NCI-H345 (cell line): ENCODE measurements at places on chromosomes 16 and 17.

DNA sequence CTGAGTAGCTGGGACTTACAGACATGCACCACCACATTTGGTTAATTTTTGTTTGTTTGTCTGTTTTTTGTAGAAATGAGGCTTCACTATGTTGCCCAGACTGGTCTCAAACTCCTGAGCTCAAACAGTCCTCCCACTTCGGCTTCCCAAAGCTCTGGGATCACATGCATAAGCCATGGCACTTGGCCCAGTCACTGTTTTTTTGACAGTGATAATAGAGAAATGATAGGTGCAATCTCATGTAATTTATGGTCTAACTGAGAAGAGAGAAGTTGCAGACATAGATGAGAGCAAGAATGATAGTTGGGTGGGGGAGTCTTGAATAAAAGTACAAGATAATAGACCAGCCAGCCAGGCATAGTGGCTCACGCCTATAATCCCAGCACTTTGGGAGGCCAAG, 89.7 kb upstream of the TNRC6A start:
- no peak for DNase-seq

DNA sequence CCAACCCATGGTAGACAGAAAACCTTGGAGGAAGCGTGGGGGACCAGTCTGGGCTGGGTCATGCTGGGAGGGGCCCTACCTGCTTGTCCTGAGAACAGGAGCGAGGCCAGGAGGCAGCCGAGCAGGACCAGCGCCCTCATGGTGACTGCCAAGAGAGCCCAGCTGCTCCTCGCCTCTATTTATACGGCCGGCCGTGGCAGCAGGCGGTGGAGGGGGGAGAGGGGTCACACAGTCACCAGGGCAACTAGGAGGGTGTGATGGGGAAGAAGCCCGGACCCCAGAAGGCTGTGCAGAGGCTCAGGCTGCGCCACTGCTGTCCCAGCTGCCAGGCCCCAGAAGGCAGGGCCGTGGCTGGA, at the start of gene SRL:
Gene SRL (minus strand): TSS at position 153 of the 356 bp plus-strand sequence. CDS start 13 bp downstream, at position 140.
- no peak for DNase-seq

DNA sequence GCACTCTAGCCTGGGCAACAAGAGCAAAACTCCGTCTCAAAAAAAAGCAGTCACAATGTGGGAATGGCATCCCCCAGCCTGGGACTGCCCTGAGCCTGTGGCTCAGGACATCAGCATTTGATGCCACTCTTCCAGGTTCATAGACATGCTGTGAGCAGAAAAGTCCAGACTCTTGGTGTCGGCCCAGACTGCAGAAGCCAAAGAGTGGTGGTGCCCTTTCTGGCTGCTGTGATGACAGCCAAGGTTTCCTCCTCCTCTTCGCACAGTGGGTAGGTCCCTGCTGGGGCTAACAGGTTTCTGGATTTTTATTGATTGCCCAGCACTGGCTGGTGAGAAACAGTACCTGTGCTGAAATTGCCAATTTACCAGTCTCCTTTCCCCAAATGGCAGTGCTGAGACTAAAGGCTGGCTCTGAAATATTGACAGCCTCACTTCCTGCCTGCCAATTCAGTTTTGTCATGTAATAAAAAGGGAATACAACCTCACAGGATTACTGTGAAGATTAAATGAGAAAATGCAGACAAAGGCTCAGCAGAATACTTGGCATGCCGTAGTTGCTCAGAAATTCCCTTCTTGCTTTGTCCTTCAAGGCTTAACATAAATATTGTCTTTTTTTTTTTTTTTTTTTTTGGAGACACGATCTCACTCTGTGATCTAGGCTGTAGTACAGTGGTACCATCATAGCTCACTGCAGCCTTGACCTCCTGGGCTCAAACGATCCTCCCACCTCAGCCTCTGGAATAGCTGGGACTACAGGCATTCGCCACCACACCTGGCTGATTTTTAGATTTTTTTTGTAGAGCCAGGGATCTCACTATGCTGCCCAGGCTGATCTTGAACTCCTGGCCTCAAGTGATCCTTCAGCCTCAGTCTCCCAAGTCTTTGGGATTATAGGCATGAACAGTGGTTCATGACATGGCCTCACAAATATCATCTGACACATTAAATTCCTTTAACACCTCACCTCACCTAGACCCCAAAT, 15.5 kb upstream of the UBE2G1 start:
- DNase-seq = no peak

- DNase-seq = no peak
These were observed 31.0 kb downstream of the NAGPA start for GRCh38 chr16:5002699-5003143.

DNA sequence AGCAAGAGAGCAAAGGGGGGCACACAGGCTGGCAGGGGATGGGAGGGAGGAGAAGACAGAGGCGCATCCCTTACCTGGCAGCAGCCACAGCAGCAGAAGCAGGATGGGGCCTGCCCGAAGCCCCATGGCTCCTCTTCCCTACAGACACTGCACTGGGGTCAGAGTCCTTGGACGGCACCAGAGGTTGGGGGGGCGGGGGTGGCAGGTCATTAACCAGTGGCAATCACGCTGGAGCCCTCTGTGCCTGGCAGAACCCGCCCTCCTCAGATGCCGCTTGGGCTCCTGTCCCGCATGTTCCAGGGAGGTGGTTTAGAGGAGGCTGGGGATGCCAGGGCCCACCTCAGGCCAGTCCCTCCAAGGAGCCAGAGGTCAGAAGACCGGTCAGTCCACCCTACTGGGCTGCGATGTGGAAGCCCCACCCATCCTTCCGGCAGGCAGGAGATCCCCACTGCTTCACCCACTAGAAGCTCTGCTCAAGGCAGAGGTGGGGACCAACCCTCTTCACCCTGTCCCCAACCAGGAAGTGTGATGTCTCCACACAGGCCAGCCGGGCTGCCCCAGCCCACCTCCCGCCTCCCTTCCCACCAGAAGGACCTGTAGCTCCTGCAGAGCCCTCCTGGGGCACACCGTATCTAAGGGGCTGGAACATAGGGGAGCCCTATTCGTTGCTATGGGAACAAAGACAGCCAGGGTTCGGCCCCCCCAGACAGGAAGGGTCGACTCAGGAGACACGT, 11.7 kb downstream of the ZG16B start:
- DNase-seq = no peak

DNA sequence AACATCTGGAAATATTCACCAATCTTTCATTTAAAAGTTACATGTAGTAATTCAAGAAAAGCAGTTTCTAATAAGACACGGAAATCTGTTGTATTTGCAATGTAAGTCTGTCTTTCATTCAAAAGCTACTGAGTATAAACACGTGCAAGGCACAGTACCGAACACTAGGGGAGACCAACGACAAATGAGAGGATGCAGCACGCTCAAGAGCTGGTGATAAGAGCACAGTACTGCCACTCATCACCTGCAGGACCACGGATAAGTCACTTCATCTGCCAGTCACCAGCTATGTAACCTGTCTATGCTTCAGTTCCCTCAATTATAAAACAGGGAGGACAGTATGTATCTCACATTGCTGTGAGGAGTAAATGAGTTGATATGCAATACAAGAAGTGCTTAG, 67.1 kb downstream of the CLEC18A start:
- DNase-seq = no peak

DNA sequence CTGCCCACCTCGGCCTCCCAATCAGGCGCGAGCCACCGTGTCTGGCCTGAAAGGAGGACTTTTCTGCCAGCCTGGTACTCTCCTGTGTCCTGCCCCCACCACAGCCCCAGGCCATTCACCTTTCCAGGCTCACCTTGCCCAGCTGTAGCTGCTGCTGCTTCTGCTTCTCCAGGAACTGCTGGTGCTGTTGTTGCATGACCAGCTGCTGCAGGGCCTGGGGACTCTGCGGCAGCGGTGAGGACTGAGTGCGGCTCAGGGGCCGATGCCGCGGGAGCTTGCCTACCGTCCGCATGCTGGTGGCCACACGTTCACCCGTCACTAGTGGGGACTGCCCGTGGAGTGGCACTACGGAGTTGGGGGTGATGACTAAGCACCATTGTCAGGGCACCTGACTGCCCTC, 17.7 kb downstream of the G6PC3 start:
- DNase-seq = no peak

DNA sequence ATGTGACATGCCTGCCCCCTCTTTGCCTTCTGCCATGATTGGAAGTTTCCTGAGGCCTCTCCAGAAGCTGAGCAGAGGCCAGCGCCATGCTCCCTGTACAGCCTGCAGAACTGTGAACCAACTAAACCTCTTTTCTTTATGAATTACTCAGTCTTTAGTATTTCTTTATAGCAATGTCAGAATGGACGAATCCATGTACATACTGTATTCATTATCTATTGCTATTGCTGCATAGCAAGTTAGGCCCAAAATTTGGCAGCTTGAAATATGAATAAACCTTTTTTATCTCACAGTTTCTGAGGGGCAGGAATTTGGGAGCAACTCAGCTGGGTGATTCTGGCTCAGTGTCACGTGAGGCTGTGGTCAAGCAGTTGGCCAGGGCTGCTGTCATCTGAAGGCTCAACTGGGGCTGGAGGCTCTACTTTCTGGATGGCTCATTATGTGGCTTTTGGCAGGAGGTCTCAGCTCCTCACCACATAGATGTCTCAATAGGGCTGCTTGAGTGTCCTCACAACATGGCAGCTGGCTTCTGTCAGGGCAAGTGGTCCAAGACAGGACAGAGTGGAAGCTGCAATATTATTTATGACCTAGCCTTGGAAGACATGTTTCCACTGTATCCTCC, 40.0 kb downstream of the SOCS1 start:
- no peak for DNase-seq

DNA sequence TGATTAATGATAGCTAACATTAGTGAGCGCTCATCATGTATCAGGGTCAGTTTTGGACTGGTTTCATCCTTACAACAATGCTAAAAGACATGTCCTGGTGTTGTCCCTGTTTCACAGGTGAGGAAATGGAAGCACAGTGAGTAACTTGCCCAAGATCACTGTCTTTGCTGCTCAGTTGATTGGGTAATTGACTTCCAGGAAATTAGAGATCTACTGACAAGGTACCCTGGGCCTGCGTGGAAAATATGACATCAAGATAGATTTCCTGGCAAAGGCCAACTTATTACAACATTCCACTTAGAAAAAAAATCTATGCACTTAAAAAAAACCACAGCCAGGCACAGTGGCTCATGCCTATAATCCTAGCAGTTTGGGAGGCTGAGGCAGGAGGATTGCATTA, 96.3 kb downstream of the CYLD start:
- no peak for DNase-seq

DNA sequence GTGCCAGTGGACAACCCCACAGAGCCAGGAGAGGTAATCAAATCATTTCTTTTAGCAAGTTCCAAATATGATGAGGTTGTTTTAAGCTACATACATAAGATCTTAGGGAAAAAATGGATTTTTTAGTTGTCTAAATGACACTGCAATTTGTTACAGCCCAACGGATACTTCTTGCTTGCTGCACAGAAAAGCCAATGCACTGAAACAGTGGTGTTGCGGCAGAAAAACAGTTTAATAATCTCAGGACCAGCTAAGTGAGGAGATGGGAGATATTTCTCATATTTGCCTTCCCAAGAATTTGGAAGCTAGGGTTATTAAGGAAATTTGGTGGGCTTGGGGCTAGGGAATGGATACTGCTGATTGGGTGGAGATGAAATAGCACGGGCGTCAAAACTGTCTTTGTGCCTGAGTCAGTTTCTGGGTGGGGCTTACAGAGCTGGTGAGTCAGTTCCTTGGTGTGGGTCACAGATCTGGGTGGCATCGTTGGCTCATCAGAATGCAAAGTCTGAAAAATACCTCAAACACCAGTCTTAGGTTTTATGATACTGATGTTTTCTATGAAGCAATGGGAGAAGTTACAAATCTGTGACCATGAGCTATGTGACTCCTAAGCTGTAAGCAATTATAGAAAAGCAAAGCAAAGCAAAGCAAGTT, 255.4 kb downstream of the IRX3 start:
- DNase-seq = no peak

- no peak for DNase-seq
These were observed 52.6 kb downstream of the C16orf95 start for GRCh38 chr16:87264634-87265033.

GRCh38 chr16:80792031-80792430, 12.4 kb downstream of the CDYL2 start:
- no peak for DNase-seq
